HFF-Myc (cell line): ENCODE measurements at places on chromosomes 16 and 17.
A peak's percentile ranks its signal among the peaks of the same experiment; 100 is the strongest.

GRCh38 chr16:15879255-15879811 lies 9.1 kb downstream of the CEP20 start:
- peak; percentile 25 for DNase-seq

GRCh38 chr16:87729266-87729954 lies 36.4 kb downstream of the KLHDC4 start:
- no peak for DNase-seq

DNA sequence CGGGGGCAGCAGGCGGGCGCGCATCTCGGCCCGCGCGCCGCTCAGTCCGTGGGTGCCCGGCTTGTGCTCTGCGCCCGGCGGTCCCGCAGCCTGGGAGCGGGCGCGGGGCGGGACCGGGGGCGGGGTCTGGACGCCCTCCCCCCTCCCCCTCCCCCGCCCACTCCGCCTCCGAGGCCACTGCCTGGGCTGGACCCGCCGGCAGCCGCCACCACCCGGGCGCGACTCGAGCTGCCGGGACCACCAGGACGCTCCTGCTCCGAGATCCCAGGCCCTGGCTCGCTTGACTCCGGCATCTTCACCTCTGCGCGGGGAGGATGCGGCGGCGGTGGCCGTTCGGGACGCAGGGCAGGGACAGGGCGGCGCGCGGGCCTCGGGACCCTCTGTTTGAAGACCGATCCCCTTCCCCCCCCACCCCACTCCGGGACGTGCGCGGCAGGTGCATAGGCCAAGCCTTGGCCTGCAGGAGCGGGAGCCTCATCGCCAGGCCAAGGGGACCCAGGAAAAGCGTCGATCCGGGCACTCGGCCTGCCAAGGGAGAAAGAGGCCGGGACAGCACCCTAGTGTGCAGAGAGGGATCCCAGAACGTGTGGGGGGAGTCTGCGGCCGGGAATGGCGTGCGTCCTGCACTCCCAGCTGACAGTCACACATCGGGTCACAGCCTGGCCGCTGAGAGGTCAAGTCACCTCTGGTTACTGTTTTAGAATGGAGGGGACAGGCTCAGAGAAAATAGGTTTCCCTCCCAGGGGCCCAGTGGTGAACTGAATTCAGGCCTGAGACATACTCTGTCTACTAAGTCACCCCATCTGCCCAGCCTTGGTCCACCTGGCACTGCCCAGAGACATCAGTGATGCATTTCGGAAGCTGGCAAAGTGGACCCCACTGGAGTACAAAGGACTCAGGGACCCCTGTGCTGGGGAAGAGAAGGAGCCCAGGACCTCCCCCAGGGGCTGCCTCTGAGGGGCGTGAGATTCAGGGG lies at the start of gene HS3ST6:
Gene HS3ST6 (minus strand): TSS at position 65 of the 976 bp plus-strand sequence. CDS start 92 bp downstream, outside the sequence.
- DNase-seq = no peak

- no peak for DNase-seq
These were observed 158.8 kb downstream of the AATF start for GRCh38 chr17:37107406-37108083.
